ENCODE measurements at places on chromosomes 3 and 15. TPM values are rescaled to one million over a fixed set of nuclear protein-coding genes. Genes with fewer than 3 reads are reported as not detected.

Gene SMAD6
- 1.9 TPM for total RNA-seq

Gene PIGB
- total RNA-seq: 6.9 TPM

Gene DPH3
- total RNA-seq: 18.7 TPM

Gene CHRNB4
- total RNA-seq: 1.1 TPM

DNA sequence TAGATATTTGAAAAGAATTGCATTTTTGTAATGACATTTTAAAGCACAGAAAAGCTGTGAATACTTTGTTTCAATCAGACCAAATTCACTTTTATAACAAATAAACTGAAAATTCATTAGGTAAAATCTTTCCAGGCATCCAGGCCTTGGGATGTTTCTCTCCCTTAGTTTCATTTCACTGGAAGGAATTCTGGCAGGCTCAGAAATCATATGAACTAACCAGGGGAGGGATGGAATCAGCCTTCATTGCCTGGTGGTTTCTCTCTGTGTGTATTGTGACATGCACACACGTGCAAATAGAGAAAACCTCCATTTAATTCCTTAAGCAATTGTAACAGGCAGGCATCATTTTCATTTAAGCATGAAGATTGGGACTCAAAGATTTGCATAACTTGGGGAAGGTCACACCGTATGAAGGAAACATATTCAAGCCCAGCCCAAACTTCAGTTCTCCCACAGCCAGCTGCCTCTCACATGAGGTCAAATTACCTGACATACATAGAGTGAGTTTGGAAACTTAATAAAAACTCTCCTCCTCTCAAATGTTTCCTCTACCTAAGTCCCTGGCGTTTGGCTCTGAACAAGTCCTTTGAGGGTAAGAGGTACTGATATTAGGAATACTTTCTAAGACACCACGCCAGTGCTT lies 376.1 kb upstream of the MCTP2 start:
- DNase-seq: no peak

DNA sequence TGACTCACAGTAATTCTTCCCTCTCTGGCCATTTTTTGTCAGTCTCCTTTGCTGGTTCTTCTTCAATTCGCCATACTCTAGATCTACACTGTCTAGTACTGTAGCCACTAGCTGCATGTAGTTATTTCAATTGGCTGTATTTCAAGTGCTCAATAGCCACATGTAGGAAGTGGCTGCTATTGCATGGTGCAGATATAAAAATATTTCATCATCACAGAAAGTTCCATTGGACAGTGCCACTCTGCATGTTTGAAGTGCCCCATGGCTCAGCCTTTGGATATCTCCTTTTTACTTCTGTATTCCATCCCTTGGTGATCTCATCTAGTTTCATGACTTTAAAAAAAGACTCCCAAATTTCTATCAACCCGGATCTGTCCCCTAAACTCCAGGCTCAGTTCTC lies 22.1 kb downstream of the PPP2R3A start:
- no peak for DNase-seq

DNA sequence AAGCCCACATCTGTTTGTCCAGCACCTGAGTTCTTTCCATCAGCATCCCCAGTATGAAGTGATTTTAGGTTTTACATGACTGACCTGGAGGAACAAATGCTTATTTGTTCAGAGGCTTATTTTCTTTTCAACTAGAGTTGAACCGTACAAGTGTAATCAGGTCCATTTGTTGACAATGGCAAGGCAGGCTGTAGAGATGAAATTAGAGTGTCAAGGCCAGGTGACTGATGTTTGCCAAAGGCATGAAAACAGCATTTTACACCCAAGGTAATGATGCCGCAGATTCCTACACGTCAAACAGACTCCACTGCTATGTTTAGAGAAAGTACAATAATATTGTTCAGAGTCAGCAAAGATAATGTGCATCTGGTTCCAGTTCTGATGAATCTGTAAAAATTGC lies 96.5 kb downstream of the KCNAB1 start:
- no peak for DNase-seq

GRCh38 chr15:78840661-78841375 lies 29.6 kb upstream of the ADAMTS7 start:
- DNase-seq: no peak

DNA sequence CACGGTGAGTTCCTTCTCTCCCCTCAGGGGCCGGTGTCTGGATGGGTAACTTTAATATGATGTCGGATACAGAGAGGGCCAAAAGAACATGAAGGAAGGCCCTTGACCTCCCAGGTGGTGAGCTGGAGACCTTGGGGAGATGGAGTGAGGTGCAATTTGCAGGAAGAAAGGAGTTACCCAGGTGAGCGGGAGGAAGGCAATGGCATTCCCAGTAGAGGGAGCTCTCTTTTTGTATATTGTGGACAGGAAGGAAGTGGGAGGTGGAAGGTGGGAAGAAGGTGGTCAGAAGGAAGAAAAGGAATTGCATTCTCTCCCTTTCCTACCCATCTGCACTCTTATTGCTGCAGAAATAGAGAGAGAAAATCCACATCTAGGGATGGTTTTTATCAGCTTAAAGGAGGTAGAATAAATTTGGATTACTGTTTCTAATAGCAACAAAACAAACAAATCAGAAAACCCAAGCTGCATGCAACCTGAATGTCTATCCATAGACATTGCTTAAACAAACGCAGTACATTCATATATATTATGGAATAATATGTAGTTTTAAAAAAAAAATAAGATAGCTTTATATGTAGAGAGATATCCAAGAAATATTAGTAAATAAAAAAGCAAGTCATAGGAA lies 169.0 kb upstream of the TSC22D2 start:
- DNase-seq: no peak

DNA sequence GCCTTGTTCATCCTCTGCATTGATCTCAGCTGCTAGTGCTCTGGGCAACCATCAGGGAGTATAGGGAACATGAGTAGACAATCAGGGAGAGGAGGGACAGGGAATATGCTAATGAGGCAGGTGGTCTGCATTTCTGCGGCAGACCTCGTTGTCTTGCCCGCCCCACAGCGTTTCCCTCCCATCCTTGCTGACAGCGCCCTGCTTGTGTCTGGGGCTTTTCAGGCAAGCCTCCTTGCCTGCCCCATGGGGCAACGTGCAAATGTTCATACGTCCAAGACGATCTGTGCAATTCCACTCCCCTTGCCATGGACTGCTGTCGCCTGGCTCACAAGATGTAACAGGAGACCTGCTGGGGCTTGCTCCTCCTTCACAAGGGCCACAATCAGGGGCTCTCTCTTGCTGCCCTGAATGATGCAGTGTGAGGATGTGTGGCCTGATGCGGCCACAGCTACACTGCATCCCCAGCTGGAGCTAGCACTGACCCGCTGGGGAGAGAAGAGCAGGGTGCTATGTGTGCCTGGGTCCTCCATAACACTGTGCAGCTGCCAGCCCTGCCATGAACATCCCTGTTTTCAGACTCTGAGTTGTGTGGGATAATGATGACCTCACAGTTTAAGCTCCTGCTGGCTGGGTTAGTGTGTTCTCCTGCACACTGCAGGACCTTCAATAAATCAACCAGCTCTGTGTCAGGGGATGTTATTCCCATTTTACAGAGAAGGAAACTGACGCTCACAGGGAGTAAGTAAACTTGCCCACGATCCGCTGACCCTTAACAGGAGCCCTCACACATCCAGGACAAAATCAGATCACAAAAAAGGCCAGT lies 211.3 kb downstream of the KLF13 start:
- no peak for DNase-seq

- DNase-seq: peak; percentile 32
Observed at GRCh38 chr3:123620343-123620742, 35.5 kb upstream of the HACD2 start.

DNA sequence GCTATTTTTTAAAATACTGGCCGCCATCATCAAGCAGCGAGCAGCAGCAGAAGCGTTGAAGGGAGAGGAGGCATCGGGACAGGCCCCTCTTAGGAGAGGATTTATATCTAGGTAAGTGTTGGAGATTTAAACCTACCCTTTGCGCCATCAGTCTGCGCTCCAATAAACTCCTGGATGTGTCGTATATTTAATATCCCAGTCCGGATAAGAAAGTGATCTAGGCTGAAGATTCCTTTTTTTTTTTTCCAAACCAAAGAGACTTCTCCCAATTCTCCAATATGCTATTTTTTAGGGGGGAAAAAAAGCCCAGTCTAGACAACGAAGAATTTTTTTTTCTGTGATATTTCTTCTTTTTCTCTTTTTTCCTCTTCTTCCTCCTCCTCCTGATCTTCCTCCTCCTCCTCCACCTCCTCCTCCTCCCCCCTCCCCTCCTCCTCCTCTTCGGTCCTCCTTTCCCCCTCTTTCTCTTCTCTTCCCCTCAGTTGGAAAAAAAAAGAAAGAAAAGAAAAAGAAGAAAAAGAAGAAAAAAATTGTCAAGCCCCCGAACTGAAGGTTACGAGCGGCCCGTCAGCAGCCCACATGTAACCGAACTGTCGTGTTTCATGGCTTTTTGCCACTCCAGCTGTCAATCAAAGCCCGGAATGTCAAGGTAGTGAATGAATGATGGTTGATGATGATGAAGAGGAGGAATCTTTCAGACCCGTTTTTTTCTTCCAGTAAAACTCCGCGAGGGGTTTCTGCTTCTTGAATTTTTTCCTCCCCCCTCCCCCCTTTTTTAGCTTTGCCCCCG lies 835 bp downstream of the MEIS2 start:
- DNase-seq: no peak

- no peak for DNase-seq
Observed at GRCh38 chr3:161552984-161553560, 56.5 kb downstream of the OTOL1 start.

DNA sequence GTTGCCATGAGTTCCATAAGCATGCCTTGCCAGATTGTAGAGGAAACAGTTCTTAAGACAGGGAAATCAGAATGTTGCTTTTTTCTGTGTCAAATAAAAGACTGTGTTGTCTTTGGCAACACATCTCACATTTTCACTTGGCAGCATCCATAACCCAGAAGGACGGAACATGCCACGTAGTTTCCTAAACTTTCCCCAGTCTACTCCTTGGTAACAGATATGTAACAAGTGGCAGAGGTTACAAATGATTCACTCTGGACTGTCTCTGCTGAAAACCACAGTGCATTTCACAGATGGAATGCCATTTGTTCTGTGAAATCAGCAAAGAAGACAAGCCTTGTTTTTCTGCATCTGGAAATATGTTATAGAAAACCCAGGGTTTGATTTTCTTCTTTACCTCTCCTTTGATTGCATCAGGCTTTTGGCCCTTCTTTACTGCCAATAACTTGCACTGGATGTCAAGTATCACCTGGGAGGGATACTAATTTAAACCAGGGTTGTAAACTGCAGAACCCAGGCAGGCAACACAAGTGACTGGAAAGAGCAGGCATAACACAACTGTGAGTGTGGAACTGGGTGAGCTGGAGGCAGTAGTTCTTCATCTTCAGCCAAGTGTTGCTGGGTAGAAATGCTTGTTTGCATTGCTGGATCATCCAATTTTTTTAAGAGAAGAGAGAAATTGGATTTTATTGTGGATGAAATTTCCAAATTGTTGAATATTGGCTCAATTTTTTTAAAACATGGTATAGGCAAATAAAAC lies 124.4 kb upstream of the FOXB1 start:
- DNase-seq: no peak

DNA sequence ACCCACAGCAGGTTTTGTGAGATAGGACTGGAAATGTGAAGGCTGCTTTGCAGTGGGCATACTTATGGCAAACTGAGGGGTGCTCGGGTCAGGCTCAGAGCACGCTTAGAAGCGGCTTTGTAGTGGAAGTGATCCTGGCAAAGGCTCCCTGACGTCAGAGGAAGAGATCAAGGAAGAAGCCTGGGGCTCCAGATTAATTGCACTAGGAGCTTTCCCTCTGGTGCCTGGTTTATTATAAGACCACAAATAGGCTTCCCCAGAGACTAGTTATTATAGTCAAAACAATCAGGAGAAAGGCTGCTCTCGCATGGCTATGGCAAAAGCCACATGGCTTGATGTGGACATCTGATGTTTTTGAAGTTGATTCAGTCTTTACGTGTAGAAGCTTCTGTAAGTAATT lies 515.1 kb downstream of the GABRG3 start:
- no peak for DNase-seq

GRCh38 chr3:150497956-150498355 lies 48.3 kb downstream of the SERP1 start:
- no peak for DNase-seq

- no peak for DNase-seq
Observed at GRCh38 chr3:26505399-26505798, 117.2 kb upstream of the LRRC3B start.

DNA sequence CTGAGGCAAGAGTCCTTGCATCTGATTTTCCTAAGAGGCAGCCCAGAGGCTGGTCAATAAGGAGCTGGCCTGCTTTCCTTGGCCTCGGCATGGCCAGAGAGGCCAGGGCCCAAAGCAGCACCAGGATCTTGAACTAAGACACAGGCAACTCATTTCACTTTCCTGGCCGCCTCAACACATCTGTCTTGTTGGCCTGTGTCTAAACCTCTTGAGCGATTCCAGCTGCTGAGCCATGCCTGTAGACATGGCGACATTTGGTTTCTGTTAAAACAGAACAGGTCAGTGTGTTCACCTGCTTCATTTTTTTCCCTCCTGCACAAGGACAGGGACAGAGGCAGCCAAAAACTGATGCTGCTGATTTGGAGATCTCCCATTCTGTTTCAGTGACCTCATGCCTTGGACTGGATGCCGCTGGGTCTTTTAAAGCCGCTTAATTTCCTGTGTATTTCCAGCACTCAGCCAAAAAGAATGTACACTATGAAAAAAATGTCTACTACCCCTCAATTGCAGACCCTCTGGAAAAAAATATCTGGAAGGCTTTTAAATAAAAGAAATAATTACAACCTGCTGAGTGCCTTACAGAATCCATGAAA lies 266.6 kb upstream of the ICE2 start:
- no peak for DNase-seq

GRCh38 chr3:155934230-155934629 lies 63.8 kb downstream of the GMPS start:
- no peak for DNase-seq

- no peak for DNase-seq
Observed at GRCh38 chr3:5001135-5001534, 21.9 kb downstream of the BHLHE40 start.

DNA sequence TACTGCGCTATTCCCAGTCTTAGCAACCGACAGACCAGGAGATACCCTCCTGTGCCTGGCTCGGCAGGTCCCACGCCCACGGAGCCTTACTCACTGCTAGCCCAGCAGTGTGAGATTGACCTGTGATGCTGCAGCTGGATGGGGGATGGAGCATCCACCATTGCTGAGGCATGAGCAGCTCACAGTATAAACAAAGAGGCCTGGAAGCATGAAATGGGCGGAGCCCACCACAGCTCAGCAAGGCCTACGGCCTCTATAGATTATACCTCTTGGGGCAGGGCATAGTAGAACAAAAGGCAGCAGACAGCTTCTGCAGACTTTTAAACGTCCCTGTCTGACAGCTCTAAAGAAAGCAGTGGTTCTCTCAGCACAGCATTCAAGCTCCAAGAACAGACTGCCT lies 160.3 kb downstream of the ANXA2 start:
- DNase-seq: no peak
